Hindlimb muscle (tissue), 1 donor: ENCODE measurements at places on chromosomes 5 and 9. TPM values are rescaled to one million over a fixed set of nuclear protein-coding genes. Genes with fewer than 3 reads are reported as not detected.

Gene CSF1R
- 45.1 TPM for polyA plus RNA-seq

Gene TOR4A
- 7.9 TPM for polyA plus RNA-seq

Gene NIPSNAP3A
- polyA plus RNA-seq = 61.5 TPM

Gene F2RL2
- polyA plus RNA-seq = 0.25 TPM

Gene TOR2A
- 9.7 TPM for polyA plus RNA-seq

Gene IFNA2
- polyA plus RNA-seq = not detected

Gene MTMR12
- 14.3 TPM for polyA plus RNA-seq

Gene CEL
- polyA plus RNA-seq = 2.6 TPM

Gene GFPT2
- 10.8 TPM for polyA plus RNA-seq

Gene BNC2
- polyA plus RNA-seq = 5.3 TPM

Gene CDKN2A
- polyA plus RNA-seq = not detected

Gene MEGF10
- 43.1 TPM for polyA plus RNA-seq

Gene AQP7
- 6.4 TPM for polyA plus RNA-seq

Gene SHLD3
- 1.8 TPM for polyA plus RNA-seq

Gene CACNA1B
- polyA plus RNA-seq = 1.3 TPM

Gene LCN15
- polyA plus RNA-seq = 0.62 TPM

Gene N4BP3
- 31.8 TPM for polyA plus RNA-seq

Gene PCDHGA10
- polyA plus RNA-seq = 1.6 TPM

Gene ADAMTS13
- 10.4 TPM for polyA plus RNA-seq

Gene GLIPR2
- 94.7 TPM for polyA plus RNA-seq

Gene GABRA1
- polyA plus RNA-seq = not detected

Gene NR5A1
- not detected for polyA plus RNA-seq

Gene PDZD2
- 6.1 TPM for polyA plus RNA-seq

Gene SELENOP
- 166 TPM for polyA plus RNA-seq

Gene CCL27
- 0.67 TPM for polyA plus RNA-seq

Gene IFNA21
- polyA plus RNA-seq = not detected

Gene HACD4
- polyA plus RNA-seq = 1.4 TPM

Gene OR2K2
- polyA plus RNA-seq = not detected

Gene GPSM1
- polyA plus RNA-seq = 28.5 TPM

Gene C5
- 6.0 TPM for polyA plus RNA-seq

Gene KCNV2
- polyA plus RNA-seq = 0.12 TPM

Gene MIER3
- 17.3 TPM for polyA plus RNA-seq

Gene LMX1B
- polyA plus RNA-seq = 0.28 TPM

Gene PRDM9
- not detected for polyA plus RNA-seq

Gene POU5F2
- 0.08 TPM for polyA plus RNA-seq

Gene SLC24A2
- 1.2 TPM for polyA plus RNA-seq

Gene PCDHA11
- 0.30 TPM for polyA plus RNA-seq

Gene NEURL1B
- 40.4 TPM for polyA plus RNA-seq

Gene C5orf58
- polyA plus RNA-seq = 0.35 TPM

Gene MCTP1
- 7.6 TPM for polyA plus RNA-seq

Gene CORO2A
- 0.37 TPM for polyA plus RNA-seq

Gene TMC1
- polyA plus RNA-seq = 1.1 TPM

Gene ZBTB5
- polyA plus RNA-seq = 14.3 TPM

Gene AGTPBP1
- polyA plus RNA-seq = 14.3 TPM

Gene NTRK2
- polyA plus RNA-seq = 14.5 TPM

Gene OMD
- 2.7 TPM for polyA plus RNA-seq

Gene GMCL2
- not detected for polyA plus RNA-seq

Gene NUTM2G
- polyA plus RNA-seq = 1.6 TPM

Gene EIF4E1B
- polyA plus RNA-seq = 0.12 TPM

Gene FOXD4L5
- polyA plus RNA-seq = 1.1 TPM

Gene LCN1
- not detected for polyA plus RNA-seq

Gene CDO1
- polyA plus RNA-seq = 15.4 TPM

Gene GPR151
- not detected for polyA plus RNA-seq

Gene FLT4
- polyA plus RNA-seq = 9.2 TPM

Gene GBGT1
- 5.4 TPM for polyA plus RNA-seq
